Fibroblast of the aortic adventitia (primary cell): ENCODE measurements at places on chromosomes 13 and 19. TPM values are rescaled to one million over a fixed set of nuclear protein-coding genes. Genes with fewer than 3 reads are reported as not detected.

DNA sequence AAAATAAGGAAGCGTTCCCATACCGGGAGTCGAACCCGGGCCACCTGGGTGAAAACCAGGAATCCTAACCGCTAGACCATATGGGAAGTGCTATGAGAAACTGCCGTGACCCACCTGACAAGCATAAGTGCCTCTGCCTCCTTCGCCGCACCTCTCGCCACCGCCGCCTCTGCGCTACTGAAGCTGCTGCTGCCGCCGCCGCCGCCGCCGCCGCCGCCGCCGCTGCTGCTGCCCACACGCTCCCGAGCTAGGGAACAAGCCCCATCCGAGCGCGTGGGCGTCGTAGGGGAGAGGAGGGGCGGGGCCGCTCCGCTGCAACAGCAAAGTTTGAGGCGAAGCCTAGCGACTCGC lies 610 bp upstream of the WBP4 start:
- DNase-seq, result no peak

DNA sequence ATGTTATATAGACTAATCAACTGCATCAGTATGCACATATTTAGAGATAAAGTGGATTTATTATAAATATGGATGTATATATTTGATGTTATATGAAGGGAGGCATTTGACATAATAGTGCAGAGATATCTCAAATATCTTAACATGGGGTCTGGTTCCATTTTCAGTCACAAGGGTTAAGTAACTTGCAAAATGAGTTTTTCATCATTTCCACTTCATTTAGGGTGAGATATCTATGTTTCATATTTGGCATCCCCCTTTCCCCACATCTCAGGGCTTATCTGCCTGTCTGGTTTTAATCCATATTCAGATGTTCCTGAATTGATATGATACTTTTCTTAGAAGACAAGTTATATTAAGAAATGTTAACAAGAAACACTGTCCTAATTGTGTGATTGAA lies 2141.2 kb downstream of the PCDH9 start:
- DNase-seq, result no peak

GRCh38 chr13:46281779-46282178 lies 70.1 kb downstream of the LRRC63 start:
- DNase-seq, result no peak

DNA sequence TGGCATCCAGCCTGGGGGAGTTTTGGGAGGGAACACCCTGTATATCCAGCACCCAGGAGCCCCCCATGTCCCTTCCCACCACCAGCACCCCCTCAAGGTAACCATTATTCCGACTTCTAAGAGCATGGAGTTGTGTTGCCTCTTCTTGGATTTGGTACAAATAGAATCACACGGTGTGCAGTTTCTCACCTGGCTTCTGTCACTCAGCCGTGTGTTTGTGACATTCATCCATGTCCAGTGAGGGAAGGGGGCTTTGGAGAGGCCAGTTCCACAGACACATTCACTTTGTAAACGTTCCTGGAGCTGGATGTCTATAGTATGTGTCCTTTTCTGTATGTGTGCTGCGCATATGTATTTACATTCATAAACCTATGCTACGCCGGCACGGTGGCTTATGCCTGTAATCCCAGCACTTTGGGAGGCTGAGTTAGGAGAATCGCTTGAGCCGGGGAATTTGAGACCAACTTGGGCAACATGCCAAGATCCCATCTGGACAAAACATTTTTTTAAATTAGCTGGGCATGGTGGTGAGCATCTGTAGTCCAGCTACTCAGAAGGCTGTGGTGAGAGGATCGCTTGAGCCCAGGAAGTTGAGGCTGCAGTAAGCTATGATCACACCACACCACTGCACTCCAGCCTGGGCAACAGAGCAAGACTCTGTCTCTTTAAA lies 36.6 kb downstream of the MYH14 start:
- no peak for DNase-seq

Gene KASH5
- total RNA-seq, result not detected in 2 replicates

Gene NFIX
- 68.0 and 160 TPM in 2 replicates for total RNA-seq
